IMR-90 (cell line): ENCODE measurements at places on chromosomes 1 and 21. TPM values are rescaled to one million over a fixed set of nuclear protein-coding genes. Genes with fewer than 3 reads are reported as not detected.

The WNT9A gene
- total RNA-seq, result 0.18 and 0.28 TPM in 2 replicates

The SFN gene
- total RNA-seq, result 0.18 TPM in 1 of 2 replicates, not detected in the other

The FALEC gene
- total RNA-seq, result not detected in 2 replicates

The TMEM52 gene
- total RNA-seq, result 0.28 and 0.54 TPM in 2 replicates

The FAM78B gene
- under 0.01 and 0.28 TPM in 2 replicates for total RNA-seq

The CYP4A22 gene
- total RNA-seq, result not detected in 2 replicates

The TEX38 gene
- total RNA-seq, result not detected in 2 replicates

The GNG12 gene
- 132 and 233 TPM in 2 replicates for total RNA-seq

GRCh38 chr1:236853921-236854604 lies 59.0 kb downstream of the MTR start:
- no peak overlapping the region for H3K4me3 ChIP-seq
- DNase-seq, result peak; percentile 21
- peaks cover 7% of the 10 kb centered on the region for H3K4me1 ChIP-seq
- H3K36me3 ChIP-seq, result peaks cover 13% of the 10 kb centered on the region
- H3K27ac ChIP-seq, result no peak overlapping the region; the same call in 1 of the 2 replicates

GRCh38 chr21:21851657-21852056 lies 853.4 kb downstream of the NCAM2 start:
- no peaks in the 10 kb centered on the region for H3K4me1 ChIP-seq
- no peak overlapping the region for H3K27ac ChIP-seq
- H3K4me3 ChIP-seq, result no peak overlapping the region
- no peaks in the 10 kb centered on the region for H3K27me3 ChIP-seq
- H3K36me3 ChIP-seq, result no peaks in the 10 kb centered on the region

- H3K4me3 ChIP-seq, result no peak overlapping the region
- peak; percentile 78 for DNase-seq
- no peaks in the 10 kb centered on the region for H3K27me3 ChIP-seq
- H3K36me3 ChIP-seq, result no peaks in the 10 kb centered on the region
- H3K27ac ChIP-seq, result no peak overlapping the region
These were observed 35.2 kb downstream of the DNASE2B start for GRCh38 chr1:84433258-84434080.

- H3K4me3 ChIP-seq, result no peak overlapping the region
- H3K27me3 ChIP-seq, result peaks cover 4% of the 10 kb centered on the region
- H3K36me3 ChIP-seq, result no peaks in the 10 kb centered on the region
- H3K27ac ChIP-seq, result no peak overlapping the region
These were observed 145.8 kb downstream of the KCNJ6 start for GRCh38 chr21:37770461-37770860.

GRCh38 chr1:84089465-84089864 lies 54.6 kb upstream of the PRKACB start:
- no peaks in the 10 kb centered on the region; the same call in 1 of the 2 replicates for H3K4me1 ChIP-seq
- peaks cover 5% of the 10 kb centered on the region; the same call in 1 of the 2 replicates for H3K36me3 ChIP-seq
- no peaks in the 10 kb centered on the region for H3K27me3 ChIP-seq
- H3K4me3 ChIP-seq, result no peak overlapping the region
- DNase-seq, result peak; percentile 51
- H3K27ac ChIP-seq, result no peak overlapping the region

GRCh38 chr1:201503397-201504176 lies 3.3 kb downstream of the CSRP1 start:
- DNase-seq, result peak; percentile 100
- H3K4me1 ChIP-seq, result peaks cover 45% of the 10 kb centered on the region
- H3K4me3 ChIP-seq, result peak overlapping the region; percentile 79
- peaks cover 31% of the 10 kb centered on the region for H3K36me3 ChIP-seq
- H3K27ac ChIP-seq, result peak overlapping the region; percentile 94
- H3K27me3 ChIP-seq, result no peaks in the 10 kb centered on the region

GRCh38 chr1:241555526-241555925 lies 23.3 kb downstream of the KMO start:
- H3K36me3 ChIP-seq, result no peaks in the 10 kb centered on the region
- H3K27ac ChIP-seq, result no peak overlapping the region
- H3K4me3 ChIP-seq, result no peak overlapping the region
- H3K4me1 ChIP-seq, result no peaks in the 10 kb centered on the region
- H3K27me3 ChIP-seq, result no peaks in the 10 kb centered on the region; the same call in 1 of the 2 replicates
- no peak for DNase-seq

GRCh38 chr1:38718031-38718430 lies 141.5 kb downstream of the RRAGC start:
- no peaks in the 10 kb centered on the region for H3K4me1 ChIP-seq
- H3K27ac ChIP-seq, result no peak overlapping the region
- no peaks in the 10 kb centered on the region for H3K27me3 ChIP-seq
- H3K4me3 ChIP-seq, result no peak overlapping the region
- H3K36me3 ChIP-seq, result no peaks in the 10 kb centered on the region

DNA sequence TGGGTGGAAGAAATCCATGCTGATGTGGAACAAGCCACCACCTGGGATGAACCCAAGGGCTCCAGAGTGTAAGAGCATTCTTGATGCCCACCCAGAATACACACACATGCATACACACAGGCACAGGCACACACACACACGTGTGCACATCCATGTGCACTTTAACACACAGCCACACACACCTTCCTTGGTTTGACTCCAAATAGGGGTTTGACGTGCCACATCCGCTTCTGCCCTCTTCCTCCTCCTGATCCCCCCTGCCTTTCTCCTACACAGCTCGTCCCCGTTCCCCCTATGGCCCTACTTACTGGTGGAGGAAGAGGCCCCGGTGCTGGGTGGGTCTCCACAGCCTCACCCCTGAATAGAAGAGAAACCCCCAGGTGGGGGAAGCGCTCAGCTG lies 16.0 kb downstream of the SPATA21 start:
- no peaks in the 10 kb centered on the region for H3K4me1 ChIP-seq
- H3K27me3 ChIP-seq, result peaks cover 16% of the 10 kb centered on the region
- H3K27ac ChIP-seq, result no peak overlapping the region
- H3K36me3 ChIP-seq, result no peaks in the 10 kb centered on the region

GRCh38 chr1:87647430-87648177 lies 318.9 kb downstream of the LMO4 start:
- no peaks in the 10 kb centered on the region for H3K27me3 ChIP-seq
- DNase-seq, result peak; percentile 23
- no peaks in the 10 kb centered on the region for H3K36me3 ChIP-seq
- no peak overlapping the region for H3K4me3 ChIP-seq
- no peaks in the 10 kb centered on the region for H3K4me1 ChIP-seq
- no peak overlapping the region for H3K27ac ChIP-seq

GRCh38 chr1:216055004-216055403 lies 368.2 kb downstream of the USH2A start:
- H3K4me3 ChIP-seq, result no peak overlapping the region
- H3K4me1 ChIP-seq, result no peaks in the 10 kb centered on the region
- H3K27me3 ChIP-seq, result no peaks in the 10 kb centered on the region
- H3K36me3 ChIP-seq, result no peaks in the 10 kb centered on the region
- no peak for DNase-seq
- H3K27ac ChIP-seq, result no peak overlapping the region

- H3K27ac ChIP-seq, result no peak overlapping the region
- H3K4me1 ChIP-seq, result no peaks in the 10 kb centered on the region
These were observed 8.4 kb upstream of the SNX7 start for GRCh38 chr1:98653123-98653522.

DNA sequence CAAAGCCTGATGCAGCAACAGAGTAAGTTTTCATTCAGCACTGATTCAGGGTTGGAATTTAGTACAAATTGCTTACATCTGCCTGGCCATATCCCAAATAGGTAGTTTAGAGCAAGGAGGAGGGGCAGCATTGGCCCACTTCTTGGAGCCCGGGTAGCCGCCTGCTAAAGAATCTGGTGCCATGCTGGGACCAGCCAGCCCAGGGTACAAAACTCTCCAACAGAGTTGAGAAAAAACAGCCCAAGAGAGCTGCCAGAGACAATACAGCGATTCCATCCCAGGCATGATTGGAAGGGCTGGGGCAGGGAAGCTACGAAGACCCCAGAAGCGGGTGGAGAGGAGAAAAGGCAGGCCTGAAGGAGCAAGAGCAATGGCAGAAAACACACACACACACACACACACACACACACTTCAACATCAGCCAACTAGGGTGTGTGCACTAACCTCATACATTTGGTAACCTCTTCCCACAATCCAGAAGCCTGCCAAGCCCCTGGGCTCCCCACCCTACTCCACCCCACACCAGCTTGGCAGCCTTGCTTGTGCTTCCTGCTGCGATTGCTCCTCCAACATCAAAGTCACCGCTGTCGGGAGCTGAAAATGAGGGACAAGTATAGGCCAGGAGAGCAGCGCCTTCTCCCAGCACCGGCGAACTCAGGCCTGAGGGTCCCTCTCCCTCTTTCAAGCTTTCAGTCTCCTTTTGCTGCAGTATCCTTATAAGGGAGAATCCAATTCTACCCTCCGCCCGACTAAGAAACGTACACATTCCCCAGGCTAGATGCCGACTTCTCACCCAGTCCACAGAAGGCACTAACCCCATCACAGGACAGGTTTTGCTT lies 1.2 kb downstream of the PIK3C2B start:
- DNase-seq, result peak; percentile 33
- peak overlapping the region; percentile 67 for H3K27ac ChIP-seq
- H3K4me3 ChIP-seq, result peak overlapping the region; percentile 72
- peaks cover 18% of the 10 kb centered on the region; the same call in 1 of the 2 replicates for H3K27me3 ChIP-seq
- peaks cover 3% of the 10 kb centered on the region; the same call in 1 of the 2 replicates for H3K4me1 ChIP-seq

DNA sequence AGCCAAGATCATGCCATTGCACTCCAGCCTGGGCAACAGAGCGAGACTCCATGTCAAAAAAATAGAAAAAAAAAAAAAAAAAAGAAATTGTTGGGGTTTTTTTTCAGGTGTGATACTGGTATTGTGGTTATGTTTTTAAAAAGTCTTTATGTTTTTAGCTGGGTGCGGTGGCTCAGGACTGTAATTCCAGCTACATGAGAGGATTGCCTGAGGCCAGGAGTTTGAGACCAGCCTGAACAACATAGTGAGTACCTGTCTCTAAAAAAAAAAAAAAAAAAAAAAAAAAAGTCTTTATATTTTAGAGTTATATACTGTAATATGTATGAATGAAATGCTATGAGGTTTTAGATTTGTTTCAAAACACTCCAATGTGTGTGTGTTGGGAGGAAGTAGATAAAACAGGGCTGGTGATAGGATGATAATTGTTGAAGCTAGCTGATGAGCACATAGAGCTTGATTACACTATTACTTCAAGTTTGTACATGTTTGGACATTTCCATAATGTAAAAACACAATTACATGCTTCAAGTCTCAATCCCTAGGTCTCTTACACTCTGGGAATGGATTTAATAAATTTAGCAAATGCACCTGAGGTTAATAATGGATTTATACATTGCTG lies 30.2 kb upstream of the ATP5PO start:
- H3K4me3 ChIP-seq, result no peak overlapping the region
- no peaks in the 10 kb centered on the region for H3K27me3 ChIP-seq
- no peak for DNase-seq
- no peaks in the 10 kb centered on the region for H3K36me3 ChIP-seq
- peaks cover 15% of the 10 kb centered on the region for H3K4me1 ChIP-seq

DNA sequence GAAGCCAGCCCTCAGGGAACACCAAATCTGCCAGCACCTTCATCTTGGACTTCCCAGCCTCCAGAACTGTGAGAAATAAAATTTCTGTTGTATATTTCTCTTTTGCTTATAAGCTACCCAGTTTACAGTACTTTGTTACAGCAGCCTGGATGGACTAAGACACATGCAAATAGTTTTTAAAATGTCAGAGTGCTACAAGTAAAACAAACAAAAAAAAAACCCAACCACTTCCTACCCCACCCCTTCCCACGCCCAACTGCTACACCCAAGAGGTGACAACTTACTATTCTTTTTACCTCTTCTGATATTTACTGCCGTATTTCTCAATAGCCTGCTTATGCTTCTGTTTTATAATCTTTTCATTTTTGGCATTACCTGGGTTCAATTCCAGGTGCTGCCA lies 8.6 kb upstream of the SPSB1 start:
- H3K4me3 ChIP-seq, result no peak overlapping the region
- H3K27me3 ChIP-seq, result no peaks in the 10 kb centered on the region
- no peaks in the 10 kb centered on the region for H3K36me3 ChIP-seq
- peaks cover 30% of the 10 kb centered on the region for H3K4me1 ChIP-seq
- H3K27ac ChIP-seq, result no peak overlapping the region

DNA sequence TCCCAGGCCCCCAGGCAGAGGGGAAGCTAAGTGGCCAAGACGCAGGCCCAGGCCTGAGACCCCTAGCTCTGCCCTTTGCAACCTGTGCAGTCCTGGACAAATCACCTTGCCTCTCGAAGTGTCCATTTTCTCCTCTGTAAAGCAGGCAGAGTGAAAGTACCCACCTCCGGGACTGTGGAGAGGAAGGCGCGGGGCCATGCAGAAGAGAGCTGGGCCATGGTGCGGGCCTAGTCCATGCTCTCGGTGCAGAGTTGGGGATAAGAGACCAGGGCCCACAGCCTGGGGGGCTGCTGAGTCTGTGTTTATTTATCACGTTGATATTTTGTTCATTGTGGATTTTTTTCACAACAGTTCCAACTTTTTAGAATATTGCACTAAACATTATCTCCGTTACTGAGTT lies 160.2 kb upstream of the VAMP3 start:
- peaks cover 6% of the 10 kb centered on the region; the same call in 1 of the 2 replicates for H3K27me3 ChIP-seq
- no peaks in the 10 kb centered on the region for H3K4me1 ChIP-seq
- H3K4me3 ChIP-seq, result no peak overlapping the region
- H3K36me3 ChIP-seq, result no peaks in the 10 kb centered on the region

DNA sequence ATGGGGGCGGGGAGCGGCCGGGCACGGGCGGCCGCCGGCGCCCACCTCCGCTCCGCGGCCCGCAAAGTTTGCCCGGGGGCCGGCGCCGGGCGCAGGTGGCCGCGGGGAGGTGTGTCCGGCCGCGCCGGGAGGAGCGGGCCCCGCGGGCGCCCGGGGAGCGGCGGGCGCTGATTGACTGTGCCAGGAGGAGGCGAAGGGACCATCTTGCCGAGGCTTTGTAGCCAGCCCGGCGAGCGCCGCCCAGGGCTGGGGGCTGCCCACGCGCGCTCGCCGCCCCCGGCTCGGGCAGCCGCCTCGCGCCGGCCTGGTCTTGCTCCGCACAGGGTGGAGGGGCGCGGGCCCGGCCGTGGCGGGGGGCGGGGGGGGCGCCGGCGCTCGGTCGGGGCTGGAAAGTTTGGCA lies 432 bp downstream of the EPHB2 start:
- peaks cover 1% of the 10 kb centered on the region; the same call in 1 of the 2 replicates for H3K36me3 ChIP-seq
- H3K27me3 ChIP-seq, result no peaks in the 10 kb centered on the region
- H3K4me3 ChIP-seq, result peak overlapping the region; percentile 70
- no peak overlapping the region; the same call in 1 of the 2 replicates for H3K27ac ChIP-seq
- no peak for DNase-seq

GRCh38 chr1:216178281-216178680 lies 245.0 kb downstream of the USH2A start:
- no peaks in the 10 kb centered on the region for H3K36me3 ChIP-seq
- H3K4me1 ChIP-seq, result peaks cover 5% of the 10 kb centered on the region
- no peak overlapping the region for H3K4me3 ChIP-seq
- DNase-seq, result peak; percentile 69
- H3K27me3 ChIP-seq, result no peaks in the 10 kb centered on the region
